Activated naive CD8-positive, alpha-beta T cell treated with anti-CD3 and anti-CD28 coated beads, Interleukin-2, amount 10 ng/mL, durations not matched to agents 7 days and 5 days (primary cell): ENCODE measurements at places on chromosomes 1 and 21.

GRCh38 chr1:28035420-28035819 lies 53.0 kb downstream of the EYA3 start:
- no peaks in the 10 kb centered on the region for H3K4me1 ChIP-seq
- DNase-seq: no peak
- H3K36me3 ChIP-seq: peaks cover 16% of the 10 kb centered on the region
- no peak overlapping the region for H3K4me3 ChIP-seq

DNA sequence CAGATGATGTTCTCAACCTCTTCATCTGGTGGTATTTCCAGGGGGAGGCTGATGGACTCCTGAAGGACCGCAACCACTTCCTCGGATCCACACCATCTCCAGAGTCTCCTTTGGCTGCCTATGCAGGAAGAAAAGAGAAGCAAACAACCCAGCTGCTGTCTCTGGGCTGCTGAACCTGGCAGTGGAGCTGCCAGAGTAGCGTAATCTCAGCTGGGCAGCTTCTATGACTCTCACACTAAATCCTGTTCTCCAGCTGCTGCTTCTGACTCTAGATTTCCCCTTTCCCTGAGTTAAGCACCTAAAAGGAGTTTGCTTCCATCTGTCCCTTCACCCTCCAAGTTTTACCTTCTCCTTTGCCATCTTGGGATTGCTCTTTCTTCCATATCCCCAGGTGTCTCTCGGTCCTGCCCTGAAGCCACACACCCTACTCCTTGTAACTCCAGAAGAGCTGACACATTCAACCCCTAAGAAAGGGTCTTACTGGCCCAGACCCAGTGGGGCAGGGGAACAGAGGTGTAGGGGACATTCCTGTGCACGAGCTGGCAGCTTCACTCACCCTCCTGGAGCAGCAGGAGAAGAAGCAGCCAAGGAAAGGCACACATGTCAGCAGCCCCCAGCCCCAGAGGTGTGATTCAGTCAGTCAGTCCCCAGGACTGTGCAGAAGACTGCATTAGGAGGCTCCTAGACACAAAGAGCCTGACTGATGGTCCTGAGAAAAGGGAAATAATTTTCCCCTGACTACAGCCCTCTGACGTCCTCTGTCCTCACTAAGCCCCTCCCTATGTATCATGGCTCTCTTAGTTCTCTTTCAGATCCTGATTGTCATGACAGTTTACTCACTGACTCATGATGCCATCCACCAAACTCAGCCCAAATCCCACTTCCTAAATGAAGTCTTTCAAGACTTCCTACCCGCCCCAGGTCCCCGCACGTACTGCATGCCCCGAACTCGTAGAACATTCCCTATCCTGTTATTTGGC lies at the start of gene SLAMF9:
SLAMF9 (minus strand) TSS at position 702 of the 980 bp plus-strand sequence; CDS start at position 602, 100 bp downstream.
- DNase-seq: no peak
- no peaks in the 10 kb centered on the region for H3K36me3 ChIP-seq
- peaks cover 30% of the 10 kb centered on the region for H3K27me3 ChIP-seq
- H3K4me1 ChIP-seq: peaks cover 3% of the 10 kb centered on the region
- H3K4me3 ChIP-seq: no peak within 1 kb of the TSS
- no peak within 1 kb of the TSS for H3K27ac ChIP-seq

- H3K27me3 ChIP-seq: peaks cover 21% of the 10 kb centered on the region
- H3K27ac ChIP-seq: no peak overlapping the region
- H3K4me3 ChIP-seq: no peak overlapping the region
- H3K36me3 ChIP-seq: no peaks in the 10 kb centered on the region
- no peak for DNase-seq
Measured at GRCh38 chr1:214541693-214542092, 9.7 kb downstream of the PTPN14 start.

DNA sequence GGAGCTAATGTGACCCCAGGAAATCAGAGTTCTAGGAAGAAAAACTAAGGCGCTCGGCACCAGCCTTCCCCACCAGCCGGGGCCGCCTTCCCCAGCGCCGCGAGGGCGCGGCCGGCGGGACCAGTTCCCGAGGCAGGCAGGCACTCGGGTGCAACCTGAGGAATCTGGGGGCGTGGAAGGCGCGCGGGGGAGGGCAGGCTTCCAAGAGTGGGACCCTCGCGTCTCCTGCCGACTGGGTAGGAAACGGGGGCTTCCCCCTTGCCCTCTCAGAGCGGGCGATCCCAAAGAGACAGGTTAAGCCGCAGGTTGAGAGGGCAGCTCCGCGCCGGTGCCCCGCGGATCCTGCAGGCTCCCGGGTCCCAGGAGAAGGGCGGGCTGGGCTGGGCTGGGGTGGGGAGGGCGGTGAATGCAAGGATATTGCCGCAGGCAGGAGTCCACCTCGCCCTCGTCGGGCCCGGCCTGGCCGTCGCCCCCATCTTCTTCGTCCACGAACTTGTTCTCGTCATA lies 431 bp downstream of the ARPC5 start:
- H3K36me3 ChIP-seq: peaks cover 20% of the 10 kb centered on the region
- peak; percentile 59 for DNase-seq
- peak overlapping the region; percentile 100 for H3K4me3 ChIP-seq
- H3K4me1 ChIP-seq: peaks cover 28% of the 10 kb centered on the region
- H3K27me3 ChIP-seq: peaks cover 22% of the 10 kb centered on the region
- H3K27ac ChIP-seq: peak overlapping the region; percentile 100

- DNase-seq: no peak
- no peaks in the 10 kb centered on the region for H3K36me3 ChIP-seq
- peaks cover 29% of the 10 kb centered on the region for H3K27me3 ChIP-seq
- H3K4me1 ChIP-seq: no peaks in the 10 kb centered on the region
- H3K4me3 ChIP-seq: no peak overlapping the region
Measured at GRCh38 chr1:205954819-205955404, 11.7 kb upstream of the SLC26A9 start.

- DNase-seq: peak; percentile 72
- H3K27me3 ChIP-seq: no peaks in the 10 kb centered on the region
- peaks cover 24% of the 10 kb centered on the region for H3K4me1 ChIP-seq
- peak overlapping the region; percentile 85 for H3K27ac ChIP-seq
- H3K36me3 ChIP-seq: peaks cover 12% of the 10 kb centered on the region
Measured at GRCh38 chr1:24390924-24391782, 22.4 kb downstream of the STPG1 start.

DNA sequence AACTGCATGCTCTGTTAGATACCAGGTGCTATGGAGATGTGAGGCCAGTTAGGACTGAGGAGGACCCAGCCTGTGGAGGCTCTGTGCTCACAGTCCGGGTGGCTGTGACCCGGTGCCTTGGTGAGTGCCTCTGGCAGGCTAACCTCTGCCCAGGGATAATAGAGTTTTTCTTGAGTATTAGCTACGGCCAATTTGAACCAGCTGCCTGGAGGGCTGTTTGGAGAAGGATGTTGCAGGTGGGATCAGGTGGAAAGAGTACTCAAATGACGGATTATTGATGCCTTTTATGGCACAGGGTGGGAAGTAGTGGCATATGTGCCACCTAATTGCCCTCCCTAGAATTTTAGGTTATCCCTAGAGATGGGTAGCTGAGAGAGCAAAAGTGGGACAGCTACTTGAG lies 182.7 kb downstream of the GRIK3 start:
- H3K4me3 ChIP-seq: no peak overlapping the region
- H3K36me3 ChIP-seq: no peaks in the 10 kb centered on the region
- H3K4me1 ChIP-seq: no peaks in the 10 kb centered on the region
- H3K27ac ChIP-seq: no peak overlapping the region
- DNase-seq: no peak

DNA sequence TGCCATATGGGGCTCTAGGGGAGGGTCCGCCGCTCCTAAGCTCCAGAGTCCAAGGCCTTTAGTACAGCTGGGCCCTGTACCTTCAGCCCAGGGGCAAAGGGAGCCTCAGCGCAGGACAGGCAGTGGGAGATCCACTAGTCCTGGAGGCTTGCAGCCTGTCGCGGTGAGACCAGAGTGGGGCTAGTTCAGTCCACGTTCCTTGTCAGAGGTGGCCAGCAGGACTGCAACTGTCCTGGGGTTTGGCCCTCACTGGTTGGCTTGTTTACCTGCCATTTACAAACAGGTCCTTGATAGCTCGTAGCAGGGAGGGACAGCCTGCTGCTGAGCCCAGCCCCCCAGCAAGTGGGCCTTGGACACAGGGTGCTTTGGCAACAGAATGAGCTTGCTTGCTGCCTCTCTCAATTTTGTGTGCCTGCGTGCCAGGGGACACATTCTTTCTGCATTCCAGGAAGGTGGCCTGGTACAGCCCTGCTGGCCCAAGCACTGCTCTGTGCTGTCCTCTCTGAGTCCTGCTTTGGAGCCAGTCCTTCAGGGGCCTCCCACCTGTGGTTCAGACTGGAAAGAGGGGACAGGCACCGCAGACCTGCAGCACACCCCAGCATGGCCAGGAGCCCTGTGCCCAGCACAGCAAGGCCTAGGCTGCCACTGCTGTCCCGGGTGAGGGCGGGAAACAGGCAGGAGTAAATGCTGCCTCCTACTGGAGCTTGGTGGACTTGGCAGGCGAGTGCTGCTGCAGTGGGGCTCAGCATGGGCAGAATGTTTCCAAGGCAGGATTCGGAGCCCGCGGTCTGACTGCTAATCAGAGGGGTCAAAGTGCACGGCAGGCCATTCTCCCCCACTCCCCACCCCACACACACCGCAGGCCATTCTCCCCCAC lies 15.2 kb downstream of the H6PD start:
- no peaks in the 10 kb centered on the region for H3K36me3 ChIP-seq
- H3K4me3 ChIP-seq: no peak overlapping the region
- H3K27me3 ChIP-seq: no peaks in the 10 kb centered on the region
- no peak overlapping the region for H3K27ac ChIP-seq
- peak; percentile 49 for DNase-seq

- H3K4me3 ChIP-seq: no peak overlapping the region
- no peaks in the 10 kb centered on the region for H3K4me1 ChIP-seq
- no peak overlapping the region for H3K27ac ChIP-seq
- H3K27me3 ChIP-seq: no peaks in the 10 kb centered on the region
Measured at GRCh38 chr1:73310797-73311381, 887.1 kb downstream of the LRRIQ3 start.
